Dorsolateral prefrontal cortex (tissue), 122 donors: ENCODE measurements at places on chromosomes 6 and 20.

- DNase-seq = no peak
These were observed 169.6 kb downstream of the MTHFD1L start for GRCh38 chr6:151034825-151035781.

GRCh38 chr6:98824162-98824901 lies 10.0 kb upstream of the POU3F2 start:
- peak; percentile 55 for DNase-seq

GRCh38 chr6:4870821-4871494 lies 94.8 kb downstream of the CDYL start:
- no peak for DNase-seq

DNA sequence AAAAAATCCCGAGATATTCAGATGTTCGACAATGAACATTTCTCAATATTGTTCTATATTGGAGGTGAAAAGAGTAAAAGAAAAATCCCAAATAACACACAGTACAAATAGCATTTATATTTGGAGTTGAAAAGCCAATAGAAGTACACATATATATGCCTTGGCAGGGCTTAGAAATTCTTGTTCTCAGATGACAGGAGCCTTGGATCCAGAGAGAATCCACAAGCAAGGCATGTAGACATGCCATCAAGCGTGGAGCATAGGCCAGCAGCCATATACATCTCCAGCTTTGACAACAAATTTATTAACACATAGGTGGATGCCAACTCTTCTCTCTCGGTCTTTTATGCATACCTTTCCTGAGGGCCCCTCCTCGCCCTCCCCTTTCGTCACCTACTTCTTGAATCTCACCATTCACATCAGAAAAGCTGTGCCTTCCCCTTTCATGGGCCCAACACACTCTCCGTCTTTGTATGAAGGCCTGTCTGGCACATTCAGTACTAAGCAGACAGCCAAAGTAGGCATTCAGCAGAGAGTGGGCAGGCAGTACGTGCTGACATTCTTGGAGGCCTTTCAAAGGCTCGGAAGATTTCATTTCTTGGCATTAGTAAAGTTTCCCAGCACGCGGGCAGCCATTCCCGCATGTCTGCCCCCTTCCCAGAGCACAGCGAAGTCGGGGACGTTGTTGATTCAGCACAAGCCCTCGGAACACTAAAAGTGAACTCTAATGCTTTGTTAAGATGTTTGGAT lies 18.2 kb downstream of the NEDD9 start:
- DNase-seq = peak; percentile 18
